Endothelial cell of coronary artery (primary cell): ENCODE measurements at places on chromosomes 7 and 10. TPM values are rescaled to one million over a fixed set of nuclear protein-coding genes. Genes with fewer than 3 reads are reported as not detected.

The CLCN1 gene
- total RNA-seq = not detected in 2 replicates

The TFEC gene
- 1.0 and 7.8 TPM in 2 replicates for total RNA-seq

The GBX1 gene
- total RNA-seq = not detected in 2 replicates

The BBIP1 gene
- 20.4 and 25.8 TPM in 2 replicates for total RNA-seq

The TUBAL3 gene
- 0.18 and 0.19 TPM in 2 replicates for total RNA-seq

The HYAL4 gene
- under 0.01 TPM in 1 of 2 replicates, not detected in the other for total RNA-seq

The KNDC1 gene
- total RNA-seq = under 0.01 TPM in 1 of 2 replicates, not detected in the other

The SLC26A5 gene
- not detected in 2 replicates for total RNA-seq

The OR9A2 gene
- not detected in 2 replicates for total RNA-seq
